Esophagus squamous epithelium (tissue), 5 donors: ENCODE measurements at places on chromosomes 4 and X. TPM values are rescaled to one million over a fixed set of nuclear protein-coding genes. Genes with fewer than 3 reads are reported as not detected.

- H3K27me3 ChIP-seq = no peaks in the 10 kb centered on the region
- no peaks in the 10 kb centered on the region for H3K36me3 ChIP-seq
- no peaks in the 10 kb centered on the region for H3K4me1 ChIP-seq
- no peak overlapping the region for H3K4me3 ChIP-seq
- no peak for DNase-seq
- no peak overlapping the region for H3K27ac ChIP-seq
Observed at GRCh38 chr4:126733301-126733700, 899.5 kb upstream of the INTU start.

- no peaks in the 10 kb centered on the region for H3K36me3 ChIP-seq
- no peak for DNase-seq
- H3K4me3 ChIP-seq = no peak overlapping the region
- H3K27ac ChIP-seq = no peak overlapping the region
Observed at GRCh38 chrX:22365460-22365859, 92.7 kb downstream of the CBLL2 start.

- peaks cover 6% of the 10 kb centered on the region for H3K27me3 ChIP-seq
- no peak for DNase-seq
- H3K27ac ChIP-seq = no peak overlapping the region
- H3K4me1 ChIP-seq = no peaks in the 10 kb centered on the region
Observed at GRCh38 chr4:156931267-156931666, 40.3 kb downstream of the PDGFC start.

DNA sequence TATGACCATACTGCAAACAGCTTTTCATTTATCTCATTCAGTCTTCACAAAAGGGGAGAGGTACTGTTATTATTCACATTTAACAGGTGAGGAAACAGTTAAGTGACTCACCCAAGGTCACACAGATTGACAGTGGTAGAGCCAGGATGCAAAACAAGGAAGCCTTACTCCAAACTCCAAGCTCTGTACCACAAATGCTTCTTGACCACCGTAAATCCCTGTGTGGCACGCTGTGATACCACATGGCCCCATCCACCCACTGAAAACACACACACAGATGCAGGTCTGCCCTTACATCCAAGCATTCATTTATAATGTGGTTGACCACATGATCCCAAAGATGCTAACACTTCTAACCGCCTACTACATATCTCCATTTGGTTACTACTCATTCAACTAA lies 129.5 kb downstream of the TSPAN5 start:
- H3K36me3 ChIP-seq = no peaks in the 10 kb centered on the region
- no peak for DNase-seq
- no peak overlapping the region for H3K4me3 ChIP-seq
- no peak overlapping the region for H3K27ac ChIP-seq

GRCh38 chrX:5976332-5976731 lies 252.3 kb downstream of the NLGN4X start:
- no peaks in the 10 kb centered on the region for H3K36me3 ChIP-seq
- no peak overlapping the region for H3K4me3 ChIP-seq
- no peaks in the 10 kb centered on the region for H3K27me3 ChIP-seq
- H3K27ac ChIP-seq = no peak overlapping the region
- no peaks in the 10 kb centered on the region for H3K4me1 ChIP-seq

DNA sequence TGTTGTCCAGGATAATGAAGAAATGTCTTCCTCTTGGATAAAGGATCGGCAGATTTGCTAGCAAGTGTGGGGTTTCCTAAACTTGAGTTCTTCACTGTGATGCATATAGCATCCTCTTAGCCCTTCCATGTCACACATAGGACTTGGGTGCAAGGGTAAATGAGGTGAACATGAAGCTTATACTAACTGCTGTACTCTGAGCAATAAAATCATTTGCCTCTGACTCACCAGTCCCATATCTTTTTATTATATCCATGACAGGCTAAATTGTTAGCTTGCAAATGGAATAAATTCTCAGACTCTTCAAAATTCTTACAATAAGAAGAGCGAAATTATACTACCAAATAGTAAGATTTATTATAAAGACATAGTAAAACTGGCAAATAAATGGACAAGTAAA lies 14.7 kb upstream of the TBC1D1 start:
- H3K4me1 ChIP-seq = no peaks in the 10 kb centered on the region
- H3K4me3 ChIP-seq = no peak overlapping the region
- no peaks in the 10 kb centered on the region for H3K36me3 ChIP-seq
- H3K27me3 ChIP-seq = no peaks in the 10 kb centered on the region
- no peak overlapping the region for H3K27ac ChIP-seq

- H3K4me3 ChIP-seq = no peak overlapping the region
- H3K27ac ChIP-seq = no peak overlapping the region
- no peaks in the 10 kb centered on the region for H3K36me3 ChIP-seq
Observed at GRCh38 chr4:162523171-162523570, 359.4 kb upstream of the FSTL5 start.

- no peaks in the 10 kb centered on the region for H3K27me3 ChIP-seq
- H3K4me1 ChIP-seq = no peaks in the 10 kb centered on the region
- H3K36me3 ChIP-seq = no peaks in the 10 kb centered on the region
- H3K27ac ChIP-seq = no peak overlapping the region
- H3K4me3 ChIP-seq = no peak overlapping the region
- no peak for DNase-seq
Observed at GRCh38 chrX:120281021-120281624, 30.1 kb downstream of the TMEM255A start.

GRCh38 chrX:48940404-48940955 lies 16.9 kb downstream of the OTUD5 start:
- H3K4me1 ChIP-seq = no peaks in the 10 kb centered on the region
- no peak for DNase-seq
- no peak overlapping the region for H3K27ac ChIP-seq
- H3K27me3 ChIP-seq = no peaks in the 10 kb centered on the region

DNA sequence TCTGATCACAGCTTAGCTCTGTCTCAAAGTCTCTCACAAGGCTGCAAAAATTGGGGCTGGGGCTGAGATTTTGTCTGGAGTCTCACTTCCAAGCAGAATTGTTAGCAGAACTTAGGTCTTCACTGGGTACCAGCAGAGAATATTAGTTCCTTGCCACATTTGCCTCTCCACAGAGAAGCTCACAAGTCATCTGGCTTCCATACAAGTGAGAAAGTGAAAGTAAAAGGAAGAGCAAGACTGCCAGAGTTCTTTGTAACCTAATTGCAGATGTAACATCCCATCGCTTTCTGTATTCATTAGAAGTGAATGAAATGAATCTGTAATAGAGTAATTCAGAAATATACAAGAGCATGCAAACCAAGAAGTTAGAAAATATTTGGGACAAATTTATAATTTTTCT lies 624.1 kb upstream of the GNPDA2 start:
- H3K27me3 ChIP-seq = no peaks in the 10 kb centered on the region
- H3K27ac ChIP-seq = no peak overlapping the region
- DNase-seq = no peak
- no peaks in the 10 kb centered on the region for H3K36me3 ChIP-seq
- H3K4me3 ChIP-seq = no peak overlapping the region

DNA sequence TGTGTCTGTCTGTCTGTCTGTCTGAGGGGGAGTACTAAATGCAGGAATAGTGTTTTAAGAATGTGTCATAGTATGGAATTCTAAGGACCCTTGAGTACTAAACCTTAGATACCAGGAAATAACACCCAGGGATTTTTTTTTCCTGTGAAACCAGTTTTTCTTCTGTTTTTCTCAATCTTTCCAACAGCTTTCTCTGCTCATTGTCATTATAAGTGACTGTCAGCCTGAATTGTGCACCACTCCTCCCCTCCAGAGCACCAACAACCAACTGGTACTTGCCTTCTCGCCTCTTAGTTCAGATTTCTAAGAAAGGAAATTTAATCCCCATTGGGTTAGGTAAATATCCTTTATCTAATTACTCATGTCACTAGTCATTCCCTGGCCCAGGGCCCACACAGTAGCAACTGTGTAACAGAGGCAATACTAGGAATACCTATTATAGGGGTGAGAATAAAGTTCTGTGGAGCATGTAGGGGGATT lies 320.6 kb downstream of the ADGRL3 start:
- no peak for DNase-seq
- no peak overlapping the region for H3K27ac ChIP-seq
- H3K4me1 ChIP-seq = no peaks in the 10 kb centered on the region
- no peaks in the 10 kb centered on the region for H3K36me3 ChIP-seq
- H3K4me3 ChIP-seq = no peak overlapping the region

DNA sequence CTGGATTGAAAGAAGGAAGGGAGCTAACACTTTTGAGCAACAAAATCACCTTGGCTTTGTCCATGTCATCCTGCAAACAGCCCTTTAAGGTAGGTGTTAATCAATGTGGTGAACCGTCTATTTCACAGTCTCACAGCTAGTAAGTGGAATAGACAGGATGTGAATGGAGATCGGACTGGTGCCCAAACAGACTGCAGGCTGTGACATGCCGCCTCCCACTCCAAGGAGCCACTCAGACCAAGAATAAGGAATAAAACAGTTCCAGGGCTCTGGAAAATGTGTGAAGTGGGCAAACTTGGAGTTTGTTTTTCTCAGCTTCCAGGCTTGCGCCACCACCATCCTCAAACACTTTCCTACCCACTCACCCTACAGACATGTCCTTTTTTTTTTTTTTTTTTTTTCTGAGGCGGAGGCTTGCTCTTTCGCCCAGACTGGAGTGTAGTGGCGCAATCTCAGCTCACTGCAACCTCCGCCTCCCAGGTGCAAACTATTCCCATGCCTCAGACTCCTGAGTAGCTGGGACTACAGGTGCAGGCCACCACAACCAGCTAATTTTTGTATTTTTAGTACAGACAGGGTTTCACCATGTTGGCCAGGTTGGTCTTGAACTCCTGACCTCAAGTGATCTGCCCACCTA lies 57.7 kb upstream of the SEC24B start:
- H3K36me3 ChIP-seq = no peaks in the 10 kb centered on the region
- no peak overlapping the region for H3K4me3 ChIP-seq
- no peaks in the 10 kb centered on the region for H3K4me1 ChIP-seq
- DNase-seq = no peak

- peak overlapping the region; percentile 93 for H3K27ac ChIP-seq
- H3K27me3 ChIP-seq = no peaks in the 10 kb centered on the region
- DNase-seq = no peak
- peaks cover 4% of the 10 kb centered on the region for H3K4me1 ChIP-seq
Observed at GRCh38 chr4:185210102-185210981, 944 bp downstream of the SNX25 start.

DNA sequence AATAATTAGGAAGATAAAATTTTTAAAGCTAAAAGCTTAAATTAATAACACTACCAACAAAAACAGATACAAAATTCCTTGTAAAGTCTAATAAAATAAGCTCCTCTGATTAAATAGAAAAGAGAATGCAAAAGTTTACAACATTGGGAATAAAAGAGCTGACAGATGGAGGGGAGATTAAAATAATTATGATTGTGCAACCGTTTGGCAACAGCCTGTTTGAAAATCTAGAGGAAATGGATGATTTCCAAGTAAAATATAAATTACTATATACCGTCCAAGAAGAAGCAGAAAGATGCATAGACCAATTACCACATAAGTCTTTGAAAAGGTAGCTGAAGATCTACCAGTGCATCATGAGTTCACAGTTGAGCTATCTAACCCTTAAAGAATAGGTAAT lies 46.4 kb upstream of the VBP1 start:
- no peaks in the 10 kb centered on the region for H3K27me3 ChIP-seq
- no peaks in the 10 kb centered on the region for H3K36me3 ChIP-seq
- no peak overlapping the region for H3K4me3 ChIP-seq
- no peaks in the 10 kb centered on the region for H3K4me1 ChIP-seq
- no peak for DNase-seq

DNA sequence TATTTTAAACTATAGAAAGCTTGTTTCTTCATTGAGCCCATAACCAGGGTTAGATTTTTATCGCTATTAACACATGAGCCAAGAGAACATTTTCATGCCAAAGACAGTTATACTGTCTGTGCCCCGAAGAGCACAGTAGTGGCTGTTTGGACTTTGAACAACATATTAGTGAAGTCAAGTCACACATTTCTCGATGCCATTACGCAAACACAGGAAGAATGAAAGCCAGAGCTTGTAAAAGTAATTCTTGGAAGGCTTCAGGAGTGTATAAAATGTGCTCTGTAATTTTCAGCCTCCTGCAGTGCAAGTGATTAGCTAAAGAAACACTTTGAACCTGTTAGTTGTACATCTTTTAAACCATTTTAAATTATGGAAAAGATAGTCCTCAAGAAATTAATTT lies 590.7 kb upstream of the PITX2 start:
- no peaks in the 10 kb centered on the region for H3K27me3 ChIP-seq
- no peak overlapping the region for H3K4me3 ChIP-seq
- DNase-seq = no peak
- no peaks in the 10 kb centered on the region for H3K4me1 ChIP-seq
- no peak overlapping the region for H3K27ac ChIP-seq
- no peaks in the 10 kb centered on the region for H3K36me3 ChIP-seq

GRCh38 chrX:140580478-140580877 lies 75.6 kb upstream of the SOX3 start:
- H3K27me3 ChIP-seq = no peaks in the 10 kb centered on the region
- no peaks in the 10 kb centered on the region for H3K4me1 ChIP-seq
- H3K36me3 ChIP-seq = no peaks in the 10 kb centered on the region
- no peak overlapping the region for H3K4me3 ChIP-seq

DNA sequence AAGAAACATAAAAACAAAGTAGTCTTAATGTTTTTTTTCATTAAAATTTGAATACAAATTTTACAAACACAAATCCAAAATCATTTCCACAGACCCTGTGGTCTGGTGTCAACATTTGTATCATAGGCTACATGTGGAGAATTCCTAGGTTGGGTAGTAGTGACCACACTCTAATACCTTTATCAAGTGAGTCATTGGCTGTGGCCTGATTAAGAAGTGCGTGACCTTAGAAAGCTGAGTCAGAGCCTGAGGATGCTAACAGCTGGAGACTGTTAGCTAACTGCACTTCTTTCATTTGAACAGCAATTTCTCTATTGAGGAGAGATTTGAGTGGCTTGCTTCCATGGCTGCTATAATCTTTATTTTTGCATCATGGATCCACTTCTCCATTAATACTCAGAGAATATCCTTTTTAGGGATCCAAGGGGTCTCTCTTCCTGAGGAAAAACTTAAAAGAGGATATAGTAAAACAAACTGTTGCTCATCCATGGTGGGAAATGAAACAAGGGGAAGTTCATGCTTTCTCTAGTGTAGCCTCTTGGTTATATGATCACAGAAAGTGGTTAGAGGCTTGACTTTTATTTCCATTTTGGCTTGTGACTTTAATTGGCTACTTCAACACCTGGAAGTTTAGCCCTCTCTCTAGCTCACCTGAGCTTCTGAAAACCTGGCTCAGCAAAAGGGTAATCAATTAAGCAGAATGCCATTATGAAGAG lies 335.8 kb downstream of the PABPC4L start:
- H3K27me3 ChIP-seq = no peaks in the 10 kb centered on the region
- H3K27ac ChIP-seq = no peak overlapping the region
- H3K36me3 ChIP-seq = no peaks in the 10 kb centered on the region
- no peak for DNase-seq
- H3K4me1 ChIP-seq = no peaks in the 10 kb centered on the region
- no peak overlapping the region for H3K4me3 ChIP-seq

FATE1 gene
- not detected for total RNA-seq

PCYT1B gene
- total RNA-seq = 3.5 TPM

PGRMC1 gene
- 50.5 TPM for total RNA-seq

PARM1 gene
- 2.0 TPM for total RNA-seq

CFP gene
- total RNA-seq = 3.8 TPM

VCX3B gene
- total RNA-seq = not detected

AVPR2 gene
- 0.26 TPM for total RNA-seq

ABRAXAS1 gene
- 4.3 TPM for total RNA-seq
